ENCODE measurements at places on chromosomes 1 and 21.

GRCh38 chr1:25924454-25924853, 18.2 kb upstream of the STMN1 start:
- DNase-seq = no peak

- no peak for DNase-seq
These were observed 19.5 kb downstream of the TSPAN2 start for GRCh38 chr1:115069659-115070308.

- no peak for DNase-seq
These were observed 10.5 kb upstream of the MDM4 start for GRCh38 chr1:204505674-204506200.

DNA sequence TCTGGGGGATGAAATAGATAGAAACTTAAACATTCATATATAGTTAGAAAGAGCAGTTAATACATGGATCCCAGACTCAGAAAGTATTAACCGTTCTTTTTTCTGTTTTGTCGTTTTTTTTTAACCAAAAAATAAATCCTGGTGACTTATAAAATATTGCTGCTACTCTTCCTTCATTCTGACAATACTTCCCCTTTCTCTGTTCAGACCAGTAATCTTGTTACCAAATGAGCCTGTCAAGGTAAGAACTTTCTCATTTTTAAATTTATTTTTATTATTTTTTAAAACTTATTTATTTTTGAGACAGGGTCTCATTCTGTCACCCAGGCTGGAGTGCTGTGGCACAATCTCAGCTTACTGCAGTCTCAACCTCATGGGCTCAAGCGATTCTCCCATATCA, 13.7 kb downstream of the PTPN22 start:
- no peak for DNase-seq

Measured in chondrocyte (in vitro differentiated cells).